ENCODE measurements at places on chromosomes 2 and 18.

GRCh38 chr2:60351802-60352201, 201.7 kb downstream of the BCL11A start:
- DNase-seq = no peak

DNA sequence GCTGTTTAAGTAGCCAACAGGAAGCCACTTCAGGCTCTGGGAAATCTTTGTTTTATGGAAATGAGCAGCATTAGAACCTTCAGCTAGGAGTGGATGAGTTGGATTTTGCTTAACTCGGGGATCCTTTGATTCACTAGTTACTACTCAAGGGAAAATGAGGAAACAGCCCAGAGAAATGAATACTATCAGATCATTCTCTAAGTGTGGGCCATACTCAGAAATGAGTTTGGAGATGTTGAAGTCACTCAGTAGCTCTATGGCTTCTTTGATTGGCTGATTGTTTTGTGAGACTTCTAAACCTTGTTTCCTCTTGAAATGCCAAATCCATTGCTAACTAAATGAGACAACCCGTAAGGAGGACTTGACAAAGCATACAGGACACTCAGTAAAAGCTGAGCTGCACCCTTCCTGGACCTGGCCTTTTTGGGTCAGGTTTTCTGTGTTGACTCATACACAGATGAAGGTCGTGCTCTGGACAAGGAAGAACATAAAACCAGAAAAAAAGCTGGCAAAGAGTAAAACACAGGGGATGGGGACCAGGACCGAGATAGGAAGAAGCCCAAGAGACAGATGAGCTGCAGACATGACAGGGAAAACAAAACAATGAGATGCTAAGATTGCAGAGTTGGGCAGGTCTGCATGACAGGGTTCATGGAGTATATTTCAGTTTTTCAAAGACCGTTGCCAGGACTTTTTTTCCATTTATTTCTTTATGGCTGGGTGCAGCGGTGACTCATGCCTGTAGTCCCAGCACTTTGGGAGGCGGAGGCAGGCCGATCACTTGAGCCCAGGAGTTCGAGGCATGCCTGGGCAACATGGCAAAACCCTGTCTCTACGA, 41.6 kb downstream of the INO80C start:
- no peak for DNase-seq

DNA sequence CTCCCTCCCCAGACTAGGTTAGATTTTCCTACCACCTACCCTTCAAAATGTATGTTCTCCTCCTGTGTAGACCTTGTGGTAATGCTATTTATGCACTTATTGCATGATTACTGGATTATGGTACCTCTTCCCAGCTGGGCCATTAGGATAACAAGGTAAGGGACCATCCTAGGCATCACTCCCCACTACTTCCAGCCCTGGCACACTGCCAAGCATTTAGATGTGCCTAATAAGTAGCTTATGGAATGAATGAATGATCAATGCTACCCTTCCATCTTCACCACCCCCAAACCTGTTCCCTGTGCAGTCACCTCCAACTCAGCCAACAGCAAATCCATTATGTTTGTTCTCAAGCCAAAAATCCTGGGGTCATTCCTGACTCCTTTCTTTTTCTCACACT, 93.4 kb downstream of the C1QL2 start:
- no peak for DNase-seq

DNA sequence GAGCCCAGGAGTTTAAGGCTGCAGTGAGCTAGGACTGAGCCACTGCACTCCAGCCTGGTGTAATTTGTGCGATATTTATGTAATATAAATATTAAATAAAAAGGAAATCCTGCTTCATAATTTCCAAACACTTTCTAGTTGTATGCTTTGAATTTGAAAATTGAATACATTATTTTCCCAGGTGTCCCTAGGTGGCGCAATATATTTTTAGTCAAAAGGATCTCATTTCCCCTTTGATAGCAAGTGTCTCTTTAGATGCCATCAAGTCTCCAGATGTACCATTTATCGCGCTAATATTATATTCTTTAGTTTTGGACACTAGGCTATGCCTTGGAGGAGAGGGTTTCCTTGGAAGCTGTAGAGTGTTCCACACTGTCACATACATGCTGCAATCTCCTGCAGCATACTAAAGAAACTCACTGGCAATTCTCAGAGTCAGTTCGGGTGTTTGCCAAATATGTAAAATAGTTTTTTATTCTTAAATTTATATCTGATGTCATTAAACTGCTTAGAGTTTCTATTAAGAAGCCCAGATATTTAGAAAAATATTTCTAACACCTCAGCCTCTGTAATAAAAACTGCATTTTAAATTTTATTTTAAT, 5.6 kb upstream of the WDR7 start:
- DNase-seq = no peak

GRCh38 chr2:62296034-62296831, 100.3 kb downstream of the B3GNT2 start:
- no peak for DNase-seq

GRCh38 chr2:155176345-155176744, 477.9 kb downstream of the KCNJ3 start:
- DNase-seq = no peak

DNA sequence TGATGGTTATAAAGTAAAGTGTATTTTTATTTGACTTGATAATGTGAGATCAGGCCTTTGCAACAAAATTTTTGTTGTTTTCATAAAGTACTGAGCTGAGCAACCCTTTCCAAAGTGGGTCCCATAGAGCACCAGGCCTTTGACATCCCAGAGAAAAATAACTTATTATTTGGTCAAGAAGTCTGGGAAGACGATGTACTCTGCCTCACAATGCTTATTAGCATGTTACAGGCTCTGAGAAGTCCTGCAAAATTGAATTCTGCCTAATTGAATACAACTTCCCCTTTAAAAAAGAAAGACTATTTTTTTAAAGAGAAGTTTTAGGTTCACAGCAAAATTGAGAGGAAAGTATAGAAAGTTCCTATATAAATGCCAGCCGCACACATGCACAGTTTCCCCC, 151.5 kb upstream of the TCF4 start:
- DNase-seq = no peak

Measured in DND-41 (cell line).